T-helper 17 cell (primary cell): ENCODE measurements at places on chromosomes 1 and 21. TPM values are rescaled to one million over a fixed set of nuclear protein-coding genes. Genes with fewer than 3 reads are reported as not detected.

Gene RAD54L
- 0.72 TPM for total RNA-seq

Gene NR5A2
- total RNA-seq = not detected

- DNase-seq = peak; percentile 83
Measured at GRCh38 chr1:185316163-185317033, 645 bp downstream of the IVNS1ABP start.

GRCh38 chr1:111593403-111594305, 25.9 kb upstream of the RAP1A start:
- no peak for DNase-seq

Gene DENND2D
- 126 TPM for total RNA-seq

DNA sequence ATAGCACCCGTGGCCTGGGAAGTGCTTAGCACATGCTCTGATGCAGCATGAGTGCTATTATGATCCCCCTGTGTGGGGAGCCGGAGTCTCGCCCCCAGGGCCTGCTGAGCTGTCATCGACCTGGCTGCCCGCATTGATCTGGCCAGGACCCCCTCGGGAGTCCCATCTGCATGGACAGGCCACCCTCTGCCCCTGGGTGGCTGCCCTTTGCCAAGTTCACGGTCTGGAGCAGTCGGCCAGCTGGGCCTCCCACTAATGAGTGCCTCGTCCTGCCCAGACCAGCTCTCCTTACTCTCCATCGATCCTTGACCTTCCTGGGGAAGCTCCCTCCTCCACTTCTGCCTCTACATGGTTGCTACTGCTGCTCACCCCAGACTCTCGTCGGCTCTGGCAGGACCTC, 121.8 kb upstream of the RUNX3 start:
- DNase-seq = no peak

GRCh38 chr1:161037661-161038522, 872 bp downstream of the TSTD1 start:
- no peak for DNase-seq

GRCh38 chr21:44927259-44927586, 6.5 kb upstream of the ITGB2 start:
- DNase-seq = no peak
